Epithelial cell of prostate (primary cell): ENCODE measurements at places on chromosomes 16 and 17.

DNA sequence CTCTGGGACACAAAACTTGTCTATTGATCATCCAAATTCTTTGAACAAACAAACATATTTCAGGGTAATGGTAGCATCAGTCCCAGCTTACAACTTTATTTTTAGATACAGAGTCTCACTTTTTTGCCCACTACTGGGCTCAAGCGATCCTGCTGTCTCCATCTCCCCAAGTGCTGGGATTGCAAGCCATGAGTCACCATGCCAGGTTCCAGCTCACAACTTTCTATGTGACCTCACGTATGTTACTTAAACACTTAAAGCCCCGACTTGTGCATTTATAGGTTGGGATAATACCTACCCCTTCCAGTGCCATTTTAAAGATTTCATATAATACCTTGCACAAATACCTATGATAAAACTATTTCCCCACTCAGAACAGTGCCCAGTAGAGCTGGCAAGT is 42.0 kb upstream of the KSR1 start:
- no peak for DNase-seq

GRCh38 chr17:9932491-9932890 is 27.4 kb upstream of the RCVRN start:
- no peak for DNase-seq

- DNase-seq, result no peak
These were observed 878 bp downstream of the TRIM72 start for GRCh38 chr16:31214708-31215286.

GRCh38 chr17:77404812-77405581 is 264.2 kb downstream of the SEC14L1 start:
- no peak for DNase-seq

DNA sequence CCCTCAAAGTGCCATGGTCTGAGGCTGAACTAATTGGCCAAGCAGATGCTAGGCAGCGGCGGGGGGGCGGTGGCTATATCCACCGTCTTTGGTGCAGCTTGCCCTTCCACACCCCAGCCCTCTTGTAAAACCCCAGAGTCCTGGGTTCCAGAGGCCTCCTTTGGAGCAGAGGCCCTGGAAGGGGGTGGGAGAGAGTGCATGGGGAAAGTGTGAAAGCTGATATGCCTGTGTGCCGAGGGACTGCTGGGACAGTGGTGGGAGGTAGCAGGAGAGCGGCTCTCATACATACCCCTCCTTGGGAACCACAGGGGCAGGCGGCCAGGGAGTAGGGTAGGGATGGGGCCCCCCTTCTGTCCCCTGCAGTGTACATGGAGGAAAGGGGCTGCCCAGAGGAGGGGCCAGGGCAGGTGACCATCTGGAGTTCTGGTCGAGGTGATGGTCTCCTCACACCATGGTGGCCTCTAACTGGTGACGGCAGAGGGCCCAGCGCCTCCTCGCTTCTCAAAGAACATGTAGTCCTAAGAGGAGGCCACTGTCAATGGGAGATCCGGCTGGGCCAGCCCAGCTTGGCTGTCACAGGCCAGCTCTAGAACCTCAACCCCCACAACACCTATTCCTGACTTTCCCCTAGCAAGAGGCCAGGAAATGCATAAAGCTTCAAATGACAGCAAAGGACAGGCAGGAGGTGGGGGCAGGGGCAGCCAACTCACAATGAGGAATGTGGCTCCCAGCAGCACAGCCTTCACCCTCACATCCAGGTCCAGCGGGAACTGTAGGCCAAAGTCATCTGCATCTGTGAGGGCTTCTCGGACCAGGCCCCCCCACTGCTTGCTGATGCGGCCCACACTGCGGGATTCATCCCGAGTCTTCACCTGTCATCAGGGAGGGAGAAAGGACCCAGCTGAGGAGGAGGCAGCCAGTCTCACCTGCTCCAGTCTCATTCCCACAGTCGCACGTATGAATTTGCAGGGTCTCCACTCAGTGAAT is 4.1 kb downstream of the PLSCR3 start:
- DNase-seq, result no peak

DNA sequence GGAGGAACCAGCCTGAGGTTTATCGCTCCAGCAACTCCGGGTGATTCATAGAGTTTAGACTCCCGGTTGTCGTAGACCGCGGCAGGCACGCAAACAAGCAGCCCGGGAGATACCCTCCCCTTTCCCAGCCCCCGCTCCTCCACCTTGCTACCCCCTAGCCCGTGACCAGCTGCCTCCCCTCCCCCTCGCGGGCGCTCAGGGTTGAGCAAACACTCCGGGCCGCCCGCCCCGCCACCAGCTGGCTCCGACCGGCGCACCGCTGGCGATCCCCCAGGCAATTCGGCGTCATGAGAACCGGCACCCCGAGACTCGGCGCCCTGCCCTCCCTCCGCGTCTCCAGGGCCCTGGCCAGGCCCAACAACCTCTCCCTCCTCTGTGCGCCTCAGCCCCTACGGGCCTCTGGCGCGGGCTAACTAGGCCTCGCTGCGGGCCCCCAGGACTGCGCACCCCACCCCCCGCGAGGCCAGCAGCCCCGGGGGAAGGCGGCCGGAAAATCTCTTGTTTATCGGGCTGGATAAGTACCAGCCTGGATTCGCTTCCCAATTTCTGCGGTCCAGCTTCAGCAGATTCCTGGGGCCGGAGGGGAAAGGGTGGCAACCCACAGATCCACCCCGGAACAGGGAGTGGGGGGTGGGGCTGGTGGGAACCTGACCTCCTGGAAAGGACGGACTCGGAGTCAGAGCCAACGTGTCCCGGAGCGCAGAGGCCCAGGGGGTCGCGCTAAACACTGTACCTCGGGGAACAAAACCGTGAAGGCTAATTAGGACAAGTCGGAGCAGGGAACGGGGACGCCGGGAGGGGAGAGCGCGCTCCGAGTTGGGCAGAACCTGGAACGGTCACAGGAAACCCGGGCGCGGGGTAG is 951 bp upstream of the GPRC5C start:
- peak; percentile 82 for DNase-seq

- no peak for DNase-seq
These were observed 102.3 kb downstream of the NPIPB11 start for GRCh38 chr16:29304251-29304650.

- DNase-seq, result no peak
These were observed 49.2 kb downstream of the METTL16 start for GRCh38 chr17:2462481-2462880.

DNA sequence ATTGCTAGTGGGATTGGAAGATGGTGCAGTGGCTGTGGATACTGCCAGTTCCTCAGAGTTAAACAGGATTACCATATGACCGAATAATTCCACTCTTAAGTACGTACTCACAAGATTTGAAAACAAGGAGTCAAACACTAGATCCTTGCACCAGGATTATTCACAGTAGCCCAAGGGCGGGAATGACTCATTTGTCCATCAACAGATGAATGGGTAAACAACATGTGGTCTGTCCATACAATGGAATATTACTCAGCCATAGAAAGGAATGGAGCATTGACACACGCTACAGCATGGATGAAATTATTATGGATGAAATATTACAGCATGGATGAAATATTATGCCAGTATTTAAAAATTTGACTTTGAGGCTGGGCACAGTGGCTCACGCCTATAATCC is 9.1 kb upstream of the MAPK8IP3 start:
- no peak for DNase-seq

GRCh38 chr17:9844153-9844552 is 18.4 kb downstream of the GLP2R start:
- no peak for DNase-seq

DNA sequence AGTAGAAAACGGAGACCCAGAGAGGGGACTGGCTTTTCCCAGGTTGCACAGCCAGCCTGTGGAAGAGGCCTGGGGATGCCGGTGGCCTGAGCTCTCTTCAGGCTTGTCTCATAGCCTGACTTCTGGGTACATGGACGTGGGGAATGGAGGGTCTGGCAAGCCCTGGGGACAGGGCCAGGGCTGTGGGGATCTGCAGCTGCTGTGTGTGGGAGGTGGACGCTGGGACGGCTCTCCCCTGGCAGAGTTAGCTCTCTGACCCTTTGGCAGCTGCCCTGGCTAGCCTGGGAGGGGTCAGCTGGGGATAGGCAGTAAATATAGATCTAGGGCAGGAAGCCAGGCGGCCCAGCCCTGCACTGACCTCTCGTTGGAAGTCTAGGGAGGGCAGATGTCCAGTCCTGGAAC is 20.5 kb downstream of the SLC4A1 start:
- DNase-seq, result no peak

GRCh38 chr16:88527186-88527936 is 42.8 kb upstream of the ZC3H18 start:
- no peak for DNase-seq

DNA sequence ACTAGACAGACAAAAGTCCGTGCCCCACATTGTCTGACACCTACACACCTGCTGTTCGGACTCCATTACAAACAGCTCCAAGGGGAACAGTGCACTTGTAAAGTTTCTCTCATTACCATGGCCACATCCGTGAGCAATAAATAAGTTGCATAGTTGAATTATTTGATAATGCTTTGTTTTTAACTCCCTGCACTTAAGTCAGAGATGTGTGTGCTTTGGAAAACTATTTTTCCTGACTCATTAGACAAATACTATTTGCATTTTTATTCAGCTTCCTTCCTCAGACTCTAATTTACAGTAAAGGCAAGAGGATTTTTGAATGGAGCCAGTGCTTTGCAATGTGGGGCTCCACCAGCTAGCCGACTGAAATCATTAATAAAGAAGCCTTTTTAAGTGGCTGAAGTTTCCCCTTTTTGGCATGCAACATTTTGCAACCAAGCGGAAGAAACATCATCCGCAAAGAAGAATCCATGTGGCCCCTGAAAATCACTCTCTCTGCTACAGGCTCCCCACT is 6.5 kb upstream of the CCL2 start:
- DNase-seq, result no peak

DNA sequence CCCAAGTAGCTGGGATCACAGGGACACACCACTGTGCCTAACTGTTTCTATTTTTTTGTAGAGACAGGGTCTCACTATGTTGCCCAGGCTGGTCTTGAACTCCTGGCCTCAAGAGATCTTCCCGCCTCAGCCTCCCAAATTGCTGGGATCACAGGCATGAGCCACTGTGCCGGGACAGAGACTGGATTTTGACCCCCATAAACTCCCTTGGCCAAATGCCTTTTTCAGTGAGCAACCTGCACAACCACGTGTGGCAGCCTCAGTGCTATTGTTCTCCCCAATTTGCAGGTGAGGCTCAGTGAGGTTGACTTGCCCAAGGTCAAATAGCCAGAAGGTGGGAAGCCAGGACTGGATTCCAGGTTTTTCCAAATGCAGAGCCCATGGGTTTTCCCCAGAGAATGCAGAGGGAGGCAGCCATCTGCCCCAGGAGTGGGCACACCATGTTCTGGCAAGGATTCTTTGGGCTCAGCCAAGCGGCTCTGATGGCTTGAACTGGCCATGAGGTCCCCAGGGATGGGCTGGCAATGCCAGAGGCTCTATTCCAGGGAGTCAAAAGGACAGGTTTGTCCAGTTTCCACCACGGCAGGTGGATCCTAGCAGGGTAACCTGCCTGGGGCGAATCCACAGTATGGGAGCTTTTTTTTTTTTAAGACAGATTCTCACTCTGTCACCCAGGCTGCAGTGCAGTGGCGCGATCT is 1.8 kb downstream of the IL27 start:
- no peak for DNase-seq

- peak; percentile 12 for DNase-seq
These were observed 1468.6 kb downstream of the CDH11 start for GRCh38 chr16:63653044-63653839.

- no peak for DNase-seq
These were observed 13.8 kb downstream of the ITGB3 start for GRCh38 chr17:47267354-47267828.

DNA sequence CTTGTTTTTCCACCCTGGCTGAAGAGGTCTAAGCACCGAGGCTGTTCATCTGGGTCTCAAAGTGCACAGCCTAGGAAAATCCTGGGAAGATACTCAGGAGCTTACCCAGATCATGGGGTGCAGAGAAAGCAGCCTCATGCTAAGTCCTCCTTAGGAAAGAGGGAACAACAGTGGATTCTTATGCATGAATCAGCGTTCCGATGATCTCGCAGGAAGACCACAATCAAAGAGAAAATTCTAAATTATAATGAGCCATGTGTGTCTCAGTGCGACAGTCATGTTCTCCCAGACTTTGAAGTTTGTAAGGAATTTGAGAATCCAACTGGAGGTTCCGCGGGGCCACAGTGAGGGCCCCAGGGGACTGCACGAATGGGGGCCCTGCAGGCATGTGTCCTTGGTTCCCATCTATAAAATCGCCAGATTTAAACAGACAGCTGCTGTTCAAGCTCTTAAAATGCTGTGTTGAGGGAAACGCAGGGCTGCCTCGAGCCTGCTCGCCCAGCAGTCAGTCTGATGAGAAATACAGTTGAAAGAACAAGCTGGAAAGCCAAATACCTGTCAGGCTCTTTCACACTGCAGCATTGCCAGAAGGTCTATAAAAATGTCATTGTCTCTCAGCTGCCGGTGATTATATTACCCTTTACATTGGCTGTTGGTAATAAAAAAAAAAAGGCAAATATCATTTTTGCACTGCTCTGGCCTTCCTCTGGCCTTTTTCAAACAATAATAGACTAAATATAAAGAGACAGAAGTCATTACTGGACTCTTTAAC is 152.1 kb downstream of the PMP22 start:
- DNase-seq, result no peak

DNA sequence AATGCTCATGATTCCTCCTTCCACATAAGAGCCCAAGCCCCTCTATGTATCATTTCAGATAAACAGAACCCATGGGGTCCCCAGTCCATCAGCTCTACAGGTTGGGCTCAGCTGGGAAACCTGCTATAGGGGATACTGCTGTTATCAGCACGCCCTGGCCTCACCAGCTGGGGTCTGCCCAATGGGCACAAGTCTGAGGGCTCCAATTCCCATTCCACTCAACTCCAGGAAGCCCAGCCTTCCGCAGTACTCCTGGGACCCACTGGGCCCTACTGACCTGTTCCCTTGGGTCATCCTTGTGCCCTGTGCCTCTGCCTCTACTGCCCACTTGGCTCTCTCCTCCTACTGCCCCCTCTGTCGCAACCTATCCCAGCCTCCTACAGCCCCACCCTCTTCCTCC is 16.2 kb upstream of the XYLT2 start:
- no peak for DNase-seq

DNA sequence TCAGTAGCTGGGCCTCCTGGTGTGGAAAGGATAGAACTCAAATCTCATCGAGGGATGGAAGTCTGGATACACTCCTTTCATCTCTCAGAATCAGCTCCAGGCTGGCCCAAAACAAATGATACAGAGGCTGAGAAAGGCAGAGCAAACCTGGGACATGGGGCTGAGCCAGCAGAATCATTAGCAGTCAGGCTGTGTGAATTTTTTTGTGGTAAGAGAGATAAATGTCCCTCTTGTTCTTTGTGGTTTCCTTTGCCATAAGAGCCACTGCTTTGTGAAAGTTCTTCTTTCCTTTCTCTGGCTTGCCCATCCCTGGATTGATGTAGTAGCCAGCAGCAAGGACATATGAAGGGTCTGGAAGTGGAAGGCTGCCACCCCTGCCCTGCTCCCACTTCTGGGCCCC is 146.2 kb downstream of the CDH13 start:
- no peak for DNase-seq
